ENCODE measurements at places on chromosomes 2 and 18. TPM values are rescaled to one million over a fixed set of nuclear protein-coding genes. Genes with fewer than 3 reads are reported as not detected.

NYAP2 gene
- total RNA-seq: not detected

LRRTM1 gene
- not detected for total RNA-seq

PCARE gene
- 0.16 TPM for total RNA-seq

CCDC195 gene
- not detected for total RNA-seq

CD8B gene
- 3.9 TPM for total RNA-seq

GPBAR1 gene
- total RNA-seq: 28.1 TPM

OSR1 gene
- 15.8 TPM for total RNA-seq

PLB1 gene
- total RNA-seq: 16.5 TPM

GALNT5 gene
- under 0.01 TPM for total RNA-seq

CFC1 gene
- total RNA-seq: not detected

CDKL4 gene
- total RNA-seq: 2.6 TPM

CD207 gene
- not detected for total RNA-seq

ATP6V1B1 gene
- total RNA-seq: not detected

AQP12A gene
- total RNA-seq: not detected

PDCD1 gene
- 0.44 TPM for total RNA-seq

CYP27A1 gene
- total RNA-seq: 206 TPM

ZNF532 gene
- total RNA-seq: 41.6 TPM

OR6B2 gene
- not detected for total RNA-seq

CABLES1 gene
- 47.9 TPM for total RNA-seq

WDR7 gene
- total RNA-seq: 28.7 TPM

PKDCC gene
- 150 TPM for total RNA-seq

COX5B gene
- total RNA-seq: 379 TPM

ZNF396 gene
- total RNA-seq: 4.2 TPM

FHOD3 gene
- total RNA-seq: 4.9 TPM

STRN gene
- total RNA-seq: 28.8 TPM

LRRC30 gene
- total RNA-seq: not detected

CCDC74A gene
- 3.0 TPM for total RNA-seq

CPO gene
- total RNA-seq: 0.44 TPM

ADD2 gene
- total RNA-seq: 1.1 TPM

GALNT14 gene
- total RNA-seq: 0.66 TPM

AQP12B gene
- total RNA-seq: not detected

GCG gene
- total RNA-seq: not detected

DUSP19 gene
- 1.5 TPM for total RNA-seq

CHRNA1 gene
- total RNA-seq: not detected

UPP2 gene
- not detected for total RNA-seq

FKBP1B gene
- 6.6 TPM for total RNA-seq

GBX2 gene
- total RNA-seq: not detected
